ENCODE measurements at places on chromosomes 5 and 9.

DNA sequence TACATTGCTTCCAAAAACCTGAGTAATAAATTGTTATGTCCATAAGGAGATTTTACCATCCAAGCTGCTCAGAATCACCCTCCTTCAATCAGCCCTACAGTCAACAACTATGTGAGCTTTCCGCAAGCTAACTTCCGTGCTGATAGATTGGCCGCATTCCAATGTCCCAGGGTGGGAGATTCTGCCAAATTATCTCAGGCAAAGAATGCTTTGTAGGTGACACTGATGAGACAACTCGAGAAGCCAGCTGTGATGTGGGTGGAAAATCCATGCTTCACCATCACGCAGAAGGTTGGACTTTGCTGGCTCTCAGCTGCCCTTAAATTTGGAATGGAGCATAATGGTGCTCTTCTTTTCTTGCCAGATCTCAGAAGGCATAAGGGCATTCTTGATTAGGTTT, 44.9 kb upstream of the HCN1 start:
- no peak for DNase-seq

- no peak for DNase-seq
Observed at GRCh38 chr5:133321833-133322420, 270.1 kb downstream of the HSPA4 start.

DNA sequence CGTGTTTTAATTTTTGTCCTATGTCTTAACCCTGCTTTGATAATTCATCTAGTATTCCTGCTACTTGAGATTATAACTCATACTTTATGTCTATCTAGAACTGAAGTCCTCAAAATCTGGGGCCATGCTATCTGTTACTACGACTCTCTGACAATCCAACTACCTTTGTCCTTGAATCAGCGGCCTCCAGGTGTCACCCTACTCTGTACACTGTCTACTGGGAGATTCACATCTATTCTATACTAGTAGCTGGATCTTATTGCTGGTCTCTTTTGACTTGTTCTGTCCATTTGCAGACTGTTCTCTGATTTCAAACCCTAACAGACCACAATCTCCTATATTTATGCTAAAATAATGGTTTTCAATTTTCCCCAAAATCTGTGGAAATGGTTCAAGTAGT, 225.5 kb upstream of the ELAVL2 start:
- DNase-seq = no peak

- DNase-seq = no peak
Observed at GRCh38 chr5:61416420-61416819, 84.4 kb downstream of the ZSWIM6 start.

GRCh38 chr9:37559125-37559524, 17.1 kb downstream of the FBXO10 start:
- DNase-seq = no peak

DNA sequence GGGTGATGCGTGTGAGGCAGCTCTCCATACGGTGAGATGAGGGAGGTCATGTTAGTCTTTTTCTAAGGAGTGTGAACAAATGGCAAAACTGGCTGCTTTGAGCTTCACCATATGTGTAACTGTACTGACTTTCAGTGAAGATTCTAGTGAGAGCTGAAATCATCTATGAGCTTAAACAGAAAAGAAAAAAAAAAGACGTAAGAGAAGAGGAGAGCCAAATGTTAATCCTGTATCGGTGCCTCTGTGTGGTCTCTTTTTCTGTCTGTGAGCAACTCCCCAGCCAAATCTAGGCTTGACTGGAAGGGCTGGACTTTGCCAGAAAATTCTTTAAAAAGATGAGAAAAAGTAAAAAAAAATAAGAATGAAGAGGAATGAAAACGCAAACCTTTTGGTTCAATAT, 209.7 kb upstream of the TUT7 start:
- DNase-seq = no peak

DNA sequence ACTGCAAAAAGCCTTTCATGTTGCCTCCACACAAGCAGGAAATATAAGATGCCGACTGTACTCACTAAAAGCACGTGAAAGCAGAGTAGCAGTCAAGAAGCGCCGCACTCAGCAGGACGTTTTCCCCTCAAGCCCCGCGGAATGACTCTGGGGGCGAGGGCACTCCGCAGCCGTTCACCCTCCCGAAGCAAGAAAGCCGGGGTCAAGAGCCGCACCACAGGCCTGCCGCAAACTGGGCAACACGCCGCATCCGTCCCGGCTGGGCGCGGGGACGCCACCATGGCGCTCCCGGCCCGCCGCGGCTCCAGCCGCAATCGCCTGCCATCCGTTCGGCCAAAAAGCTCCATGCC, 364 bp downstream of the RPS6 start:
- DNase-seq = no peak

GRCh38 chr5:140038373-140038957, 4.6 kb downstream of the NRG2 start:
- no peak for DNase-seq

- no peak for DNase-seq
Observed at GRCh38 chr5:368183-369084, 46.9 kb downstream of the AHRR start.

DNA sequence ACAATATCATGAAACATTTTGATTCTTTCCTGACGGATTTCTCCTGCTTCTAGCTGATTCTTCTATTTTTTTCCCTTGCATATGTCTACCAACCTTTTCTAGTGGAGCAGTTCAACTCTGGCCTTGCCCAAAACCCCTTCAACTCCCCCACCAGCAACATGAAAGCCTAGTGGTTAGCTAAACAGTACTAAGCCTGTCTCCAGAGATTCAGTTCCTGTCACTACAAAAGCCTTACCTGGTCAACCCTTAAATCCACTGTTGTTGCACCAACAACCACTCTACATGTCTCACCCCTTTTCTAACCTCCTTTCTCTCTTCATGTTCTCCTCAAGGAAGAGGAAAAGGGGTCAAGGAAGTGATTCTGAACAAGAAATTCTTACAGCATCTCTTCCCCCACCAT, 74.8 kb upstream of the PIK3R1 start:
- DNase-seq = no peak

- no peak for DNase-seq
Observed at GRCh38 chr5:132830436-132831094, at the start of gene SHROOM1. SHROOM1 (minus strand) TSS chr5:132830647; CDS start chr5:132826140, 4,507 bp downstream.

- DNase-seq = no peak
Observed at GRCh38 chr9:8430945-8431344, 631.4 kb upstream of the DMAC1 start.

GRCh38 chr5:5780253-5780652, 357.8 kb downstream of the ICE1 start:
- DNase-seq = no peak

DNA sequence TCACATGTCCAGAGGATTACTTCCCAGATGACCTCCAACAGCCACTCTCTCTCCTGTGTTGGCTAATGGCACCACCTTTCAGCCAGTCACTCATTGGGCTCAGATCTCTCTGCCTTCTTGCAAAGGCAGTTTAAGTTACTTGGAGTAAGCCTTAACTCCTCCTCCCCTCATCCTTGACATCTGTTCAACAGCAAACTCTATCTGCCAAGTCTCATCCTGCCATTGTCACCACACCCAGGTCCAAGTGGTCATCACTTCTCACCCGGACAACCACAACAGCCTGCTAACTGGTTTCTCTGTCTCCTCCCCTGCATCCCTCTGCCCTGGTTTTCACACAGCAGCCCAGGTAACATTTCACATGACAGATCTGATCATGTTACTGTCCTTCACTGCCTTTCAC, 58.5 kb downstream of the DCP2 start:
- no peak for DNase-seq

- no peak for DNase-seq
Observed at GRCh38 chr9:98786750-98787510, 9.4 kb downstream of the ANKS6 start.

GRCh38 chr9:135525241-135526088, 4.2 kb downstream of the LCN1 start:
- no peak for DNase-seq

DNA sequence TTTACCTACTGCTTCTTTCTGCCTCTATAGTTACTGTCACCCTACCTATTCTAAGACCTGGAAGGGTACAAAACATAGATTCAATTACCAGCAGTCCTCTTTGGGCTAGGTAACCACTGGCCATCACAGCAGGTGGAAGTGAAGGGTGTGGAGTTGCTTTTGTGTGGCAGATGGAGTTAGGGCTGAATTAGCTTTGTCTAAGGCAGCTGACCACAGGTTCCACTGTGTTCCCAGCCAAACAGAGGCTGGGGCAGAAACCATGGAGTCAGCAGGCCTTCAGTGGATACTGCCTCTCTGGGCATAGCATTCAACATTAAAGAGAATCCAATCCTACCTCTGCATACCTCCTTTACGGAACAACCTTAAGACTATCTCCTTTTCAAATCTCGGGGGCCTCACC, 254.2 kb downstream of the RFX3 start:
- DNase-seq = no peak

DNA sequence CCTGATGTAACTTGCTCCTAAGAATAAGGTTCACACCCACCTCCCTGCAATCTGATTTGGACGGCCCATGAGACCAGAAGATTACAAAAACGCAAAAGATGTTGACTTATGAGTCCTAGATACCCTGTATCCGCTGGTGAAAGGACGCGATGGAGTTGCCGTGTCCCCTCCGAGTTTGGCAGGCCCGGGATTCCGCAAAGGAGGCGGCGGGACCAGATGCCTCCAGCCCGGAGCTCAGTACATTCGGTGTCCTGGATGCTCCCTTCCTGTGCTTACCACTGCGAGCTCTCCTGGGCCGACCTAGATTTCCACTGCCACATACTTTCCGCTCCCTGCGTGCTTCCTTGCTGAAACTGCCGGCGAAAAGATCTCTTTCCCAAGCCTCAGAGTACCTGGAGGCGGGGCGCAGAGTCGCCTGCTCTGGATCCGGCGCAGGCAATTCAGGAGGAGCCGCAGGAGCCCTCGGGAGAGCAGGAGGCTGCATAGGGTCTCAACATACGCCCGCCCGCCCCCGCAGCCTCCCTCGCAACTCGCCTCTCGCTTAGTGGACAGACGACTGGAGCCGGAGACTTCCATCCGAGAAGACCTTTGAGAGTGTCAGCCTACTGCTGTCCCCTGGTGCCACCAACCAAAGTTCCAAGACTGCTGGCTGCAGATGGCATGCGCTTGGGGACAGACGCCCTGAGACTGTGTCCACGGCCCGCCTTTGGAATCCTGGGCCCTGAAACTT, 39.8 kb downstream of the ANXA2R start:
- DNase-seq = no peak

DNA sequence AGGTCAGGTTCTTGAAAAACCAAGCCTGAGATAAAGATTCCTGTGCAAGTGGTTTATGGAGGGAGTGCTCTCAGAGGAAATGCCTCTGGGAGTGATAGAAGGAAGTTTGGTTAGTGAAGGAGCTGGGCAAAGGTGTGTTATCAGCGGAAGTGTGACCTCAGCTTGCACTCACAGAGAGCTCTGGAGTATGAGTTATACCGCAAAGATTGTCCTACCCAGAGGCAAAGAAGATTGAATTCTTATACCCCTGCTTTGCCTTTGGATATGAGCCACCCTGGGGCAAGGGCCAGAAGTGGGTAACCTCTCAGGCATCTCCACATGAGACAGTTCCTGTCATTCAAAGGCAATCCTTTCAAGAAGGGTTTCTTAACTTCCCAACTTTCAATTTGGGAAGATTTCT, 145.6 kb downstream of the MUSK start:
- no peak for DNase-seq

DNA sequence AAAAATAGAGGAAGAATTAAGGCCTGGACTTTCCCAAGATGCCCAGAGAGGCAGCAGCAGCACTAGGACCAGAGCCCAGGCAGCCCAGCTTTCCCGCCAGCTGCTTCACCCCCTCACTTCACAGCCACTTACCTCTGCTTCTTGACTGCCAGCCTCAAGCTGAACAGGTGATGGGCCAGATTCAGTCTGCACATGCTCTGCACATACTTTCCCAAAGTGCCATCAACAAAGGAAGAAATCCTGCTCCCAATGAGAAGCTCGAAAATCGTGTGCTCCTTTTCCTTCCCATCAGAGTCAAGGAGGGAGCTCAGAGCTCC, 4.1 kb upstream of the SLC25A48 start:
- no peak for DNase-seq

DNA sequence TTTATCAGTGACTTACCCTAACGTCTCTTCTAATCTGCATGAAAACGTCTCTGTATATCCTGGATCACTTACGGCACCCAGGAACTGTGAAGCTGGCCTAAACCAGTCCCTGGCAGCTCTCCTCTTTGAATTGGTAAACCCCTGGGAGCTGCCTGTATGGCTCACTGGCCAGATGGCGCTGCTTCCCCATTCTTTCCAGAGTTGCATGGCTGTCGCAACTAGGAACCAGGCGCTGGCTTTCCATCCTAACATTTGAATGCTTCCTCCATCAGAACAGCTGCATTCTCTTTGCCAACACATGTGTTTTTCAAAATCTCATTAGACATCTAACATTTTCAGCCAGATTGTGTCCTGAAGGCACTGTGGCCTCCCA, 8.0 kb upstream of the PCA3 start:
- DNase-seq = no peak

DNA sequence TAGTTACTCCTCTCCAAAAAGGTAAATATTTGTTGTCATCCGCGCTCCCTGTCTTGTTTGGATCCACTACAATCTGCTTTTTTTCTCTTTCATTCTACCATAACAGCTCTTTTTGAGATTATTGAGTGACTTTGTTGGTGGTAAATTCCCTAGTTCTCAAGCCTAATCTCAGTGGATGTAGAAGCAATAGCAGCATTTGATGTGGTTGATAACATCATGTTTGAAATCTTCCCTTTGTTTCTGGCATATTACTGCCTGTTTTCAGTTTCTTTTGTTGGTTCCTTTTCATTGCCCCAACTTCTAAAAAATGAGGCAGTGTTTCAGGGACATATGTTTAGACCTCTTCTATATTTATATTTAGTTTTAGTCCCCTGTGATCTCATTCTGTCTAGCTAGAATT, 8.9 kb downstream of the CDC42SE2 start:
- DNase-seq = no peak

GRCh38 chr5:15013654-15014463, 142.3 kb upstream of the ANKH start:
- no peak for DNase-seq

DNA sequence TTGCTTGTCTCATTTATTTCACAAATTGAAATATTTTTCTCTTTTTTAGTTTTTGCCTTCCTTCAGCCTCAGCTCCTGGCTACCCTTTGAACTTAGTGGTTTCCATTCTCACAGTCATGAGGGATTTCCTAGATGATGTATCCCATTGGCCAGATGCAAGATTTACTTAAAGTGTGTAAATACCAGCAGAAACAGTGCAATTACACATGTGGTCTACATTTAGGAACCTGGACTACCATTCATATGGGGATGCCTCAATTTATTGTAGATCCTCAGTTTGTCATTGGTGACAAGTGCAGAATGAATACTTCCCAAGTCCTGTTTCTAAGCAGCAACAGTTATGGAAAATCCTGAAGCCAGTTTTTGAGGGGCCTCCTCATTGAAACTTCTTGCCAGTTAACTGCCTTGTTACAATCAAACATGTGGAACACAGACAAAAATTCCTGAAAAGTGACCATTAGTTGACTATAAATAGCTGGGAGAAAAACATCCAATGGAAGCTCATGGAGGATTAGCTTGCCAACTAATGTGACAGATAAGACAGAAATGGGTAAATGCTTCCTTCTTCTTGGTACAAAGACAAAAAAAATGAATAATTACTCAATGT, 113.6 kb upstream of the FER start:
- DNase-seq = no peak
